Suppressor macrophage (primary cell): ENCODE measurements at places on chromosomes 5 and 9.

- peak; percentile 83 for DNase-seq
These were observed 8.5 kb upstream of the NFIB start for GRCh38 chr9:14322211-14323082.

GRCh38 chr9:36731068-36731956 is 158.6 kb downstream of the MELK start:
- peak; percentile 38 for DNase-seq

- DNase-seq: no peak
These were observed 161.9 kb downstream of the MUSK start for GRCh38 chr9:110830495-110830894.

DNA sequence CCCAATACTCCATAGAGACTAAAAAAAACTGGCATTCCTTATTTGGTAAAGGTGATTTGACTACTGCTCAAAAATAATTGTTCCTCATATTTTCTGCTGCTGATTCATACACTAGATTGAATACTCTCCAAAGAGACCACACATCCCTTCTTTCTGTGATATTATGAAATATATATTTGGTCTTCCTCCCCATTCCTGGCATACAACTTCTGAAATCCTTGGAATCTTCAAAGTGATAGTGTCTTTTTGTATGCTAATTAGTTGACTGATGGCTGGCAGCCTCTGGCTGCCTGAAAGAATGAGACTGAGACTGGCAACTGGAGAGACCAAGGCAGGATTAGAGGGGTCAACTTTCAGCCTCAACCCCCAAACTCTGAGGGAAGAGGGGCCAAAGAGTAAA is 348.0 kb upstream of the RFX3 start:
- no peak for DNase-seq

DNA sequence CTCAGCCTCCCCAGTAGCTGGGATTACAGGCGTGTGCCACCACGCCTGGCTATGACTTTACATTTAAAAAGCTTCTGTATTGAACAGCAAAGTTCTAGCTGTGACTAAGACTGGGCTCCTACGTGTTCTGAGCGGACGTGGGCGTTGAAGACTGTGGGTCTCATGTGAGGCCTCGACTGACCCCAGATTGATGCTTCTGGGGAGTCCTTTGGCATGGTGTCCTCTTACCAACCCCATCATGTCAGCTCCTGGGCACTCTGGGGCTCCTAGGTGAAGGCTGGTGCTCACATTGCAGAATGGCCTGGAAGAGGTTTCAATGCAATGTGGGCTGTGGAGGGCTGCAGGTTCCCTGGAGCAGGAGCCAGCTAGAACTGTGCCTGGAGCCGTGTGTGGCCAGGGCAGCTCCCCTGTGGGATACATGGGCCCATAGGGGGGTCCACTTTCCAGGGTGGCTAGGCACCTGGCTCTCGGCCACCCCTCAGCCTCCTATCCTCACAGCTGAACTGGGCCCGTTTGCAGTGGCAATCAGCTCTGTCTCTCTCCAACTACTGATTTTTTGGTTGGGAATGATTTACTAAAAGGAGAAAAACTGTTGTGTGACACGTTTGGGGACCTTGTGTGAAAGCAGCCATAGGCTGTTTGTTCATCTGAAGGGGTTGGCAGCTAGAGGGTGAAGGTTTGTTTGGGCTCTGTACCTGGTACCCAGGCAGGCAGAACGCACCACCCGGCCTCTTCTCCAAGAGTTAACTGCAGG is 29.7 kb downstream of the SLC25A25 start:
- peak; percentile 61 for DNase-seq

DNA sequence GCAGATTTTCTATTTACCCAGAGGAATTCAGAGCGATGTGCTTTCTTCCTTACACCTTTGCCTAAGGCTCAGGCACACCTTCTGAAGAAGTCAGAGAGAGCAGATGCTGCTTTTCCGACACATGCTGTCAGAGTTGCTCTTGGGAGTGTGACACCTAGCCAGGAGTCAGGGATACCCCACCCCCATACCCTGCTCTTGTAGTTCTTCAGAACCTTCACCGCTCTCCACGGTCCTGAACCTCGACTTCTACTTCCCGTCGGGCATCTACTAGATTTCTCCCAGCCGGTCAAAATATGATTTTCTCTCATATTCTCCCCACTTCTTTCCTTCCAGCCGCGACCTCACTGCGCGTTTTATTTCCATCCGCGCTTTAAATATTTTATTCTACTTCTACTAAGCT is 1.7 kb downstream of the GRIN3A start:
- DNase-seq: peak; percentile 30

GRCh38 chr5:147670815-147671214 is 111.7 kb downstream of the JAKMIP2 start:
- DNase-seq: no peak

- DNase-seq: no peak
These were observed 17.5 kb upstream of the PHF19 start for GRCh38 chr9:120894321-120895148.

- no peak for DNase-seq
These were observed 6.2 kb downstream of the NLN start for GRCh38 chr5:65728218-65728617.

- DNase-seq: no peak
These were observed 113.9 kb downstream of the WNK2 start for GRCh38 chr9:93297659-93298497.

DNA sequence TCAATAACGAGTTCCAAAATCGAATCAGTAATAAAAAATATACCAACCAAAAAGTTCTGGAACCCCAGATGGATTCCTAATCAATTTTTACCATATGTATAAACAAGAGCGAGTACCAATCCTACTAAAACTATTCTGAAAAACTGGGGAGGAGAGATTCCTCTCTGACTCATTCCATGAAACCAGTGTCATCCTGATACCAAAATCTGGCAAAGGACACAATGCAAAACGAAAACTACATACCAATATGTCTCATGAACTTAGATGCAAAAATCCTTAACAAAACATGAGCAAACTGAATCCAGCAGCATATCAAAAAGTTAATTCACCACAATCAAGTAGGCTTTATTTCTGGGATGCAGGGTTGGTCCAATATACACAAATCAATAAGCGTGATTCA is 30.5 kb upstream of the MACIR start:
- DNase-seq: no peak

DNA sequence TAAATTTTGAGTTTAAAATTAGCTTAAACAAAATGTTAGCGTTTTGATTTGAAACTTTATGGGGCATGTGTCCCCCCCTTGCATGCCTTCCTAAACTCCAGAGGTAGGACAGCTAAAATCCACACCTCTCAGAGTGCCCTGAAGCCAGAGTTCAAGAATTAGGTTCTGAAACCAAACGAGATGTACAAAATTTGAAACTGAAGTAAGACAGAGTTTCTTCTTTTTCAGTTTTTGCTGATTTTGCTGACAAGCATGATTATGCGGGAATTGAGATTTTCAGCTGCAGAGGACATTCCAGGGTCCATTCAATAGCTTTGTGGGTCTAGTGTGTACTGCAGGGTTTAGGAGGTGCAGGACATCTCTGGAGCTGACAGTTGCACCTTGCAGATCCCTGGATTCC is 17.1 kb upstream of the LOX start:
- DNase-seq: no peak

- DNase-seq: peak; percentile 37
These were observed 195.2 kb upstream of the PTGER4 start for GRCh38 chr5:40484495-40484894.

DNA sequence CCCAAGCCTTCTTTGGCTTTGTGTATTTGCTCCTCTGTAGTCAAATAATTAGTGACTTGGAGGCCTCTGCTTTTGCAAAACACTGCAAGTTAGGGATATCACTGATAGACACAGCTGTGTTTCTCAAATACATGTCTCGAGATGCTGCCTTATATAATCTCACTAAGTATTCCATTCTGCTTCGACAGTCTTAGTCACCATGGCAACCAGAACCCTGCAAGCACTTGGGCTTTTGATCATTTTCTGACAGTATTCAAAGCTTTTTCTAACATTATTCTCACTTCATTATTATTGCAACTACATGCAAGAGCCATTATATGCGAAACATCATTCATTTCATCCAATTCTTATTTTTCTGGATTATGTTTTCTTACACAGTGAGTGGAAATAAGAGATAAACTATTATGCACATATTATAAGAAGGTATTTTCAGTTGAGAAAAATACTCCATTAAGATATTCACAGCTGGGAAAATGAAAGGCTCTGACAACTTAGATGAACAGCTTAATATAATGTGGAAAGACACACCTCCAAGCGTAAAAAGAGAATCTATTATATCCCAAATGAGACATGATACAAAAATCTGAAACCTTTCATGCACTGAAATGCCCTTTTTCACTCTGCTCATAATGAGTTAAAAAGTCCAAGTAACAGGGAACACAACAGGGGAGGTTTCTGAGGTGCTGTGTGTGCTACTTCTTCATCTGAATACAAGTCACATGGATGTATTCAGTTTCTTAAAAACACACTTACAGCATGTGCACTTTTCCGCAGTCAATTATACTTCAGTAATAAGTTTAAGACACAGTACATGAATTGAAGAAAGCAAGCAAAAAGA is 93.9 kb downstream of the SCAI start:
- DNase-seq: no peak

DNA sequence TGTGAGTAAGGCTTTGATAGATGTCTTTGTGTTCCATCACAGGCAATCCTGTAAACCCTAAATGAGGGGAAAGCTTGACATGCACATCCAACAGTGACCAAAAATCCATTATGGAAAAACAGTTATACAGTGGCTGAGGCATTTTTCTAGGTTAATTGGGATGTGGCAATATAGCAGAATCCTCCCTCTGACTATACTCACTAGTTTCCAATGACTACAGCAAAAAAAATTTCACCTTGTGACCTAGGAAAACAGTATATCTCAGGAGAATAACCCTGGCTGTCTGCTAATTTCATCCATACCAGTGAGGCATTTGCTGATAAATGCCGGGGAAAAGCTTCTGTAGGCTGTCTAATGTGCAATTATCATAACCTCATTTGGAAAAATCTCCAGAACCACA is 49.9 kb upstream of the SNCAIP start:
- no peak for DNase-seq

DNA sequence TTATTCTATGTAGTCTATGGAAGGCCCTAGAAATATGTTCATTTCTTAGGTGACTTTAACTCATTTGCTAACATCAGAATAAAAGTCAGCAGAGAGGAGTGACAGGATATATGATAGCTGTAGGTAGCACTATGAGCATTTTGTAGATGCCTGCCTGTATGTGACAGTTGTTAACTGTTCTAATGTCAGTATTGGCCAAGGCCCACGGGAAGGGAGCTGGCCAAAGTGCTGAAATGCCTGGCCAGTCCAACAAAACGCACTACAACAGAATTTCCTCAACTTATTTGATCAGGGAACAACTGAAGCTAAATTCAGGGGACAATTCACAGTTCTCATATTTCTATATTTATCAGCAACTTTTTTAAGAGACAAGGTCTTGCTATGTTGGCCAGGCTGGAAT is 20.8 kb downstream of the SV2C start:
- DNase-seq: peak; percentile 74

GRCh38 chr5:121151534-121151933 is 687.4 kb downstream of the PRR16 start:
- no peak for DNase-seq

DNA sequence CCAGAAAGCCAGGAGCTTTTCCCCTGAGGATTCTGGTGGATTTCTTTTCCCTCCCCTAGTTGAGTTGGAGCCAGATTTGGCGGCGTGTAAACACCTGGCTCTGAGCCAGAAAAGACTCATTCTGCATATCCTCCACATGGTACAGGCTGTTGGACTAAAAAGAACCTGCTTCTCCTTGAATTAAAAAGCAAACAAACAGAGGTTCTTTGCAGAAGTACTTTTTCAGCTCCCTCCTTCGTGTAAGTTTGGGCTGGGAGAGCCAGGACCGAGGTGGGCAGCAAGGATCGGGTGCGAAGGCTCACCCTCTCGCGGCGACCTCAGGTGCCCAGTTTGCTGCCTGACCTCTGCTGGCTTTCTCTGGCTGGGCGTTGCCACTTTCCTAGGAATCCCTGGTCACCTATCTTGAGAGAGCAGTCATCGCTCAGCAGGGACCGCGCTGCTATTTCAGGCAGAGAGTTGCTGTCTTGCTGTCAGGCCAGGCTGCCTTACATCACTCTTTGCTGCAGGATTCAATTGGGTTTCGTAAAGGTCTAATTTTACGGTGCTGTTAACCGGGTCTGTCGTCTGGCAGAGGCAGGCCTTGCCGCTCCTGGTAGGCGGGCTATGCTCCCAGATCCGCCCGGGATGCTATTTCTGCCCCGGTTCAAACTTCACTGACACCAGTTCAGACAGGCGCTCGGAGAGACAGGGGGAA is 3.2 kb downstream of the PAPPA start:
- DNase-seq: no peak
